ENCODE measurements at places on chromosomes 7 and 10. TPM values are rescaled to one million over a fixed set of nuclear protein-coding genes. Genes with fewer than 3 reads are reported as not detected.

Gene ICA1
- 6.8 TPM for total RNA-seq

Gene PTEN
- 72.7 TPM for total RNA-seq

Gene ANAPC16
- total RNA-seq: 74.3 TPM

Gene SFRP4
- total RNA-seq: 6.4 TPM

Gene C10orf67
- 0.11 TPM for total RNA-seq

Gene RBM17
- total RNA-seq: 112 TPM

Gene PRR15
- total RNA-seq: 6.6 TPM

- peaks cover 4% of the 10 kb centered on the region for H3K27me3 ChIP-seq
- DNase-seq: no peak
These were observed 264.4 kb upstream of the GALNT17 start for GRCh38 chr7:70867513-70867912.

- H3K36me3 ChIP-seq: peaks cover 2% of the 10 kb centered on the region
- peaks cover 9% of the 10 kb centered on the region for H3K27me3 ChIP-seq
- H3K4me3 ChIP-seq: no peak overlapping the region
- peaks cover 21% of the 10 kb centered on the region for H3K4me1 ChIP-seq
These were observed 800.0 kb downstream of the LRMDA start for GRCh38 chr10:76231286-76231934.

GRCh38 chr7:132117181-132117580 is 459.1 kb downstream of the PLXNA4 start:
- H3K4me3 ChIP-seq: no peak overlapping the region
- H3K36me3 ChIP-seq: no peaks in the 10 kb centered on the region
- H3K27ac ChIP-seq: no peak overlapping the region
- no peak for DNase-seq
- peaks cover 57% of the 10 kb centered on the region for H3K4me1 ChIP-seq

DNA sequence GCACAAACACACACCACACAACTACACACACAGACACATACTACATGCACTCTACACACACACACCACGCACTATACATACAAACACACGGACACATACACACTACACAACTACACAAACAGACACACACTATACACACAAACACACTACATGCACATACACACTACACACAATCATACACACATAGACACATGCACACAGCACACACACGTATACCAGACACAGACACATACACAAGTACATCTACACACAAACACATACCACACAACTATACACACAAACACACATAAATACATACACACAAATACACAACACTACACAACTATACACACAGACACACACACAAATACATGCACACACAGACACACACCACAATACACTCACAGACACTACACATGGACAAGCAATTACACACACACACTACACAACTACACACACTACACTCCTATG is 4.6 kb downstream of the GPR15LG start:
- no peaks in the 10 kb centered on the region for H3K36me3 ChIP-seq
- no peaks in the 10 kb centered on the region for H3K4me1 ChIP-seq
- no peak overlapping the region for H3K4me3 ChIP-seq
- H3K27me3 ChIP-seq: no peaks in the 10 kb centered on the region
- H3K27ac ChIP-seq: no peak overlapping the region
- DNase-seq: no peak

DNA sequence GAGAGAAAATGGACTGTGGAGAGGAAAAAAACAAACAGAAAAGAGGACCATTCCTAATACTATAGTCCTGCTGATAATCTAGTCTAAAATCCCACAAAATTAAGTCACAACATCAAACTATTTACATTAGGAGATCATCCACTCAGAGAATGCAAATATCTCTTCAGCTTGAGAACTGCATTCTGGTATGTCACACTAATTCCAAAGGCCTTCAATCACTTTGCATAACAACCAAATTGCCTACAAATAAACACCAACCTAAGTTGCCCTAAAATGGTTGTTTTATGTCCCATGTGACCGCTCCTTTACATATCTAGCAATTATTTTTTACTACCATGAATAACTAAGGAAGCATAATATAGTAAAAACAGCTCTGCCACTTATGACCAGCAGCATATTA is 264.3 kb downstream of the CACNA2D1 start:
- no peaks in the 10 kb centered on the region for H3K27me3 ChIP-seq
- peaks cover 6% of the 10 kb centered on the region for H3K4me1 ChIP-seq
- DNase-seq: no peak
- no peak overlapping the region for H3K27ac ChIP-seq
